ENCODE measurements at places on chromosomes 7 and 10. TPM values are rescaled to one million over a fixed set of nuclear protein-coding genes. Genes with fewer than 3 reads are reported as not detected.
A peak's percentile ranks its signal among the peaks of the same experiment; 100 is the strongest.

Gene EGR2
- total RNA-seq, result 6.4 TPM

DNA sequence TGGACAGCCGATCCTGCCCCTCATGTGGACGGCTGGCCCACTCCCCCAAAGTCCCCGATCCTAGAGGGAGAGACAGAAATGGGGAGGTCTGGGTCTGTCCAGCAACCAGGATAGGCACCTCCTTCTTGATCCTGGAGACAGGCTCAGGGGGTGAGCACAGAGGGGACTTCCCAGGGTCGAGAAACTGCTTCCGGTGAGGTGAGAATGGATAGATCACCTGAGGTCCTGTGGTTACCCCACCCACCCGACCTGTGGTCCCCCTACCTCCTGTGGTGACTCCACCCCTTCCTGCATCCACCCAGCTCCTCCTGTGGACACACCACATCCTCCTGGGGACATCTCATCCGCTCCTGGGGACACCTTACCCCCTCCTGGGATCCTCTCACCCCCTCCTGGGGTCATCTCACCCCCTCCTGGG is 27.4 kb upstream of the RASGEF1A start:
- H3K27me3 ChIP-seq, result peaks cover 7% of the 10 kb centered on the region
- peak overlapping the region; percentile 34 for H3K4me3 ChIP-seq
- H3K36me3 ChIP-seq, result peaks cover 21% of the 10 kb centered on the region
- H3K4me1 ChIP-seq, result peaks cover 83% of the 10 kb centered on the region
- H3K27ac ChIP-seq, result peak overlapping the region; percentile 76
- peak; percentile 84 for DNase-seq

DNA sequence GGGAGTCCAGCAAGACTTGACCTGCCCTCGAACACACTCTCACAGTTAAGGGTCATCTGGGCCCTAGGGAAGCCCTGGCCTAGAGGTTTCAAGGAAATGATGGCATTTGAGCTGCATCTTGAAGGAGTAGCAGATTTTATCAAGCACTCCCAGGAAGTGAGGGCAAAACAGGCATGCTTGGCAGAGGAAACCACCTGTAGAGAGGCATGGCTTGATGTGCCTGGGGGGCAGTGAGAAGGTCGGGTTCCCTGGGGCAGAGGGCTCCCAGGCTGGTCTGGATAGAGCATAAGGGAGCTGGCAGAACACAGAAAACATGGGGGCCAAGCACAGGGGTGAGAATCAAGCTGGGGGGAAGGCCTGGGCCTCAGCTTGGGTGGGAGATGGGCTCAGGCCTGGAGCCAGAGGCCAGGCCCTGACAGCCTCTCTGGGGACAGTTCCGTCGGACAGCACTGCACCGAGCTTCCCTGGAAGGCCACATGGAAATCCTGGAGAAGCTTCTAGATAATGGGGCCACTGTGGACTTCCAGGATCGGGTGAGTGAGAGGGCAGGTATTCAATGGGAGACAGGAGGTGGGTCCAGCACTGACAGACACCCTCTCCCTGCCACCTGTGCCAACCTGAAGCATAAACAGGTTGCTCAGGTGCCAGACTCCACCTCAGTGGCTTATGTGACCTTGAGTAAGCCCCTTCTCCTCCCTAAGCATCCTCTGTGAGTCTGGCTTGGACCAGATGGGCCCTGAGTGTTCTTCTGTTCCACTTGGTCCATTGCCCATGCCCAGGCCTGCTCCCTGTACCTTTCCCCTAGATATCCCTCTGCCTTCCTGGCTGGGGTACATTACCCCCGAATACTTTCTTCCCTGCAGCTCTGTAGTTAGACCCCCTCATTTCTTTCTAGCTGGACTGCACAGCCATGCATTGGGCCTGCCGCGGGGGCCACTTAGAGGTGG is 3.5 kb upstream of the HOGA1 start:
- DNase-seq, result no peak
- H3K4me1 ChIP-seq, result no peaks in the 10 kb centered on the region
- H3K27ac ChIP-seq, result no peak overlapping the region

Gene TMEM213
- 1.1 TPM for total RNA-seq

- H3K4me1 ChIP-seq, result no peaks in the 10 kb centered on the region
- no peak overlapping the region for H3K4me3 ChIP-seq
- DNase-seq, result no peak
- no peak overlapping the region for H3K27ac ChIP-seq
Measured at GRCh38 chr7:125119559-125120115, 190.0 kb upstream of the POT1 start.

DNA sequence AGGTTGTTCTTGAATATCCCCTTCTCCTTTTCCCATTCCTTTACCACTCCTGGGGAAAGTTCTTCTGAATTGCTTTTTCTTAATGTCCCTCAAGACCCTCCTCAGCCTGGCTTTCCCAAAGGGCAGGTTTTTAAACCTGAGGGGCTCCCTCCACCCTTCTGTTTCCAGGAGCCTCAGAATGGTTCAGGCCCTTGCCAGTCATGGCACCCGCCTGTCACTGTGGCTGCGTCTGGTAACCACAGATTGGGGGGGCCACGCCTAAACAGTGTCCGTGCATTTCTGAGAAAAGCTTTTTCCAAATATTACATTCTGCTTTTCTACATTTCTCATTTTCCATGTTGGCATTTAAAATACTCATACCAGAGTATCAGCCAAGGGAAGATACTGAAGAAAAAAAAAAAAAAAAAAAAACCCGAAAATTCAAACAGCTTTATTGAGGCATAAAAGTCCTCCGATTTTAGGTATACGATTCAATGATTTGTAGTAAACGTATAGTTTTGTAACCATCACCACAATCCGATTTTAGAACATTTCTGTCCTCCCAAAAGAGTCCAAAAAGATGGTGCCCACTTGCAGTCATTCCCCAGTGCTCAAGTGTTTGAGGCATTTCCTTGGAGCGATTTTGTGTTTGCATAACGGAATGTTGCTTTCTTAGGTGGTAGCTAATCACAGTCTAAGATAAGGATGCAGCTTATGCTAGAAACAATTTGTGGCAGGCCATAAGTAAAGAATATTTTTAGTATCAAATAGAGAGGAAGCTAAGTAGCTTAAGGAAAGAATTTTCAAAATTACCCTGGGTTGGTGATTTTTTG is 22.1 kb downstream of the HKDC1 start:
- H3K4me1 ChIP-seq, result peaks cover 44% of the 10 kb centered on the region
- H3K27me3 ChIP-seq, result no peaks in the 10 kb centered on the region
- no peak overlapping the region for H3K27ac ChIP-seq
- peaks cover 2% of the 10 kb centered on the region for H3K36me3 ChIP-seq
- no peak for DNase-seq

Measured in activated CD4-positive, alpha-beta memory T cell treated with anti-CD3 and anti-CD28 coated beads, Interleukin-2, amount 10 ng/mL, durations not matched to agents 7 days and 5 days (primary cell).